ENCODE measurements at places on chromosomes 7 and 10. TPM values are rescaled to one million over a fixed set of nuclear protein-coding genes. Genes with fewer than 3 reads are reported as not detected.

- DNase-seq, result no peak
- no peak overlapping the region for H3K27ac ChIP-seq
- no peaks in the 10 kb centered on the region for H3K36me3 ChIP-seq
- H3K27me3 ChIP-seq, result no peaks in the 10 kb centered on the region
- no peak overlapping the region for H3K4me3 ChIP-seq
Observed at GRCh38 chr7:107961405-107961804, 41.6 kb downstream of the LAMB1 start.

GRCh38 chr10:107340326-107340725 lies 175.8 kb upstream of the SORCS1 start:
- H3K27ac ChIP-seq, result no peak overlapping the region
- no peak for DNase-seq
- H3K27me3 ChIP-seq, result no peaks in the 10 kb centered on the region
- H3K4me1 ChIP-seq, result no peaks in the 10 kb centered on the region
- H3K4me3 ChIP-seq, result no peak overlapping the region

DNA sequence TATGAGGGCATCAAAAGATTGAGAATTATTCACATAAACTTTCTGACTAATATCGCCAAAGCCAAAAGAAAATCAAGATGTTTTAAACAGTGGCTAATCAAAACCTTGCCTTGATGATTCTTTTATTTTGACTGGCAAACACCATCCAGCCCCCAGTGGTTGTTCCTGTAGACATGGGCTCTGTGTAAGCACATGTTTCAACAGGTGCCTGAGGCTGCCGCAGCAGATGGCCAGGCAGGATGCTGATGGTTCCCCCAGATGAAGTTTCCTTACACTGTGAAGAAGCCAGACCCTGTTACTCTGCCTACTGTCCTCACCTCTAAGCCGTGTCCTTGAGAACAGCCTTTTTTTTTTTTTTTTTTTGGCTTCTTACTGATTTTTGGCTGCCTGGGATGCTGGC lies 146.5 kb downstream of the RAB11FIP2 start:
- no peaks in the 10 kb centered on the region for H3K36me3 ChIP-seq
- H3K27ac ChIP-seq, result no peak overlapping the region
- no peak for DNase-seq
- no peaks in the 10 kb centered on the region for H3K4me1 ChIP-seq

GRCh38 chr7:131364767-131365344 lies 37.2 kb downstream of the MKLN1 start:
- no peaks in the 10 kb centered on the region for H3K27me3 ChIP-seq
- no peak for DNase-seq
- H3K4me1 ChIP-seq, result no peaks in the 10 kb centered on the region
- no peak overlapping the region for H3K27ac ChIP-seq
- H3K36me3 ChIP-seq, result no peaks in the 10 kb centered on the region

Gene EPO
- total RNA-seq, result 0.30 TPM
